Mesothelial cell of epicardium (in vitro differentiated cells): ENCODE measurements at places on chromosomes 3 and 15. TPM values are rescaled to one million over a fixed set of nuclear protein-coding genes. Genes with fewer than 3 reads are reported as not detected.

GRCh38 chr3:4895838-4896237 lies 83.4 kb upstream of the BHLHE40 start:
- no peak overlapping the region for H3K27ac ChIP-seq
- H3K27me3 ChIP-seq: no peaks in the 10 kb centered on the region
- peaks cover 23% of the 10 kb centered on the region for H3K4me1 ChIP-seq
- H3K36me3 ChIP-seq: peaks cover 2% of the 10 kb centered on the region
- DNase-seq: no peak

- peak overlapping the region; percentile 98 for H3K27ac ChIP-seq
- H3K27me3 ChIP-seq: no peaks in the 10 kb centered on the region
- H3K4me1 ChIP-seq: peaks cover 53% of the 10 kb centered on the region
- H3K4me3 ChIP-seq: peak overlapping the region; percentile 46
Observed at GRCh38 chr15:67914537-67915460, 75.0 kb upstream of the RNU6-1 start.

DNA sequence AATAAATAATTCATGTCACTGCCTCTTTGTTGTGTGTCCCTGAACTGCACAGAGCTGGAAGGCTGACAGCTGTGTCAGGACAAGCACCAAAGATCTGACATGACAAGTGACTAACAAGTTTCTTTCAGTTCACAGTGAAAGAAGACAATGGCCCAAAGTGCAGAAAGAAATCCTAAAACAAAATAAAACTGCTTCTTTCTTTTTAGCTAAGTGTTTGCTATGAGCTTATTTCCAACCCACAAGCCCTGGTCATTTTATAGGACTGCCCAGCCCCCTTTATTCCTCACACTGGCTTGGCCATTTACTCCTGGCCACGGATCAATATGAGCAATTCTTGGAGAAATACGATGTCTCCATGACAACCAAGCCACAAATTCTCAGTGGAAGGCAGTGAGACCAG lies 238.5 kb downstream of the WDR72 start:
- H3K36me3 ChIP-seq: no peaks in the 10 kb centered on the region
- no peaks in the 10 kb centered on the region for H3K4me1 ChIP-seq
- no peak overlapping the region for H3K4me3 ChIP-seq
- H3K27ac ChIP-seq: no peak overlapping the region
- H3K27me3 ChIP-seq: peaks cover 2% of the 10 kb centered on the region

DNA sequence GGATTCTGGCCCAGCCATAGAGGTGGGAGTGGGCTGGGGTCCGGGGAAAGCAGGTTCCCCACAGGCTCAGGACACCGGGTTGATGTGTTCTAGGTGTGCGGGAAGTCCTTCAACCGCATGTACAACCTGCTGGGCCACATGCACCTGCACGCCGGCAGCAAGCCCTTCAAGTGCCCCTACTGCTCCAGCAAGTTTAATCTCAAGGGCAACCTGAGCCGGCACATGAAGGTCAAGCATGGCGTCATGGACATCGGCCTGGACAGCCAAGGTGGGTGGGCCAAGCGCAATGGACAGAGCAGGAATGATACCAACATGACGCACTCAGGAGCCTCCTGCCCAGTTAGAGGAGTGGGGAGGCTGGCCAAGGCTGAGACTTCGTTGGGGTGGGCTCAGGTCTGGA lies 28.2 kb downstream of the IDH2 start:
- H3K27me3 ChIP-seq: no peaks in the 10 kb centered on the region
- no peak overlapping the region for H3K4me3 ChIP-seq
- no peak for DNase-seq
- peaks cover 8% of the 10 kb centered on the region for H3K4me1 ChIP-seq

DNA sequence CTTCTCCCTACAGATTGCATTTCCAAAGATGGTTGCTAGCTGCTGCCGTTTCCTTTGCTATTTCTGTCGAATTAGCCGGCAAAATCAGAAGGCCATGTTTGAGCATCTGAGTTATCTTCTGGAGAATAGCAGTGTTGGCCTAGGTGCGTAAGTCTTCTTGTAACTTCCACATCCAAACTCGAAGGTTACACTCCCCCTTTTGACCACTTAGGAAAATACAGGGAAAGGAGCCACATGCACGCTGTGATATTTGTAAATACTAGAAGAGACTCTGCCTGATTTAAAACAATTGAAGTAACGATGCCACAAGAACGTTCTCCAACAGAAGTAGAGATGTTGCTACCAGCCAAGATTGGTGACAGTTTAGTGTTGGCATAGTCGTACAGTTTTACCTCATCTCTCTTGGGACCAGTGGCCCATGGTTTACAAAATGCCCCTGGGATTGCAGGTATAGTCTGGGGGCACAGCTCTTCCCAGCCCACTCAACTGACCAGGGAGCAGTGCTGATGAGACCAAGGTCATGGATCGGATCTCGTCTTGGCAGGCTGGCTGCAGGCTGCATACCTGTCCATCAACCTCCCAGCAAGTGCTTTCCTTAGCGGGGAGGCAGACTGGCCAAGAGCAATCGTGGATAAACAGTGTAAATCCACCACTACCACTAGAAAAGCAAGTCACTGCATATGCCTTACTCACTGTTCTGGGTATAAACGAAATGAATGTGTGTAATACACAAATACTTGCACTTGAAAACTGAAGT lies 268.4 kb upstream of the CHRM5 start:
- H3K4me1 ChIP-seq: peaks cover 4% of the 10 kb centered on the region
- H3K27ac ChIP-seq: no peak overlapping the region
- H3K27me3 ChIP-seq: peaks cover 13% of the 10 kb centered on the region
- H3K4me3 ChIP-seq: no peak overlapping the region

GRCh38 chr15:47670365-47670764 lies 46.9 kb upstream of the SEMA6D start:
- H3K4me1 ChIP-seq: peaks cover 11% of the 10 kb centered on the region
- H3K4me3 ChIP-seq: no peak overlapping the region
- no peaks in the 10 kb centered on the region for H3K36me3 ChIP-seq
- H3K27me3 ChIP-seq: no peaks in the 10 kb centered on the region
- DNase-seq: no peak
- H3K27ac ChIP-seq: no peak overlapping the region

- H3K36me3 ChIP-seq: peaks cover 5% of the 10 kb centered on the region
Observed at GRCh38 chr3:145798696-145799537, 362.1 kb downstream of the PLOD2 start.

GRCh38 chr15:85455891-85456290 lies 75.5 kb downstream of the AKAP13 start:
- H3K4me3 ChIP-seq: no peak overlapping the region
- no peaks in the 10 kb centered on the region for H3K27me3 ChIP-seq
- no peak for DNase-seq
- H3K36me3 ChIP-seq: peaks cover 16% of the 10 kb centered on the region
- peak overlapping the region; percentile 53 for H3K27ac ChIP-seq

DNA sequence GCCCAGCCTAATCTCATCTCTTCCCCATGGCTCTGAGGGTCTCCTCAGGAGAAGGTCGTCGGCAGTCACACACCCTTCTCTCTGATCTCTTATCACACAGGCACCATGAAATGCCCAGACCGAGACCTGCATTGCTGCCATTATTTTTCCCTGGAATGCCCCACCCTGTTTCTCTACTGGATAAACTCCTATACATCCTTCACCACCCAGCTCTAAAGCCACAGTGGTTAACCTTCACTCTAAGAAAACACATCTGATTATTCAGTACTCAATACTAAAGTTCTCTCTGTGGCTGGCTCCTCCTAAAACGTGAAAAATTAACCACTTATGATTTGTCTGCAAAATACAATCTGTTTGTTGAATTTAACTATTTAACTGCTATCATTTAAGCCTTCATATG lies 43.3 kb downstream of the RORA start:
- no peaks in the 10 kb centered on the region for H3K36me3 ChIP-seq
- no peak for DNase-seq
- H3K4me3 ChIP-seq: no peak overlapping the region
- no peak overlapping the region for H3K27ac ChIP-seq

The SLC27A2 gene
- 2.7 to 3.2 TPM (median 3.1 TPM) in 3 replicates for total RNA-seq

The HRG gene
- total RNA-seq: not detected in 3 replicates

The CRYGS gene
- total RNA-seq: 4.0 to 4.5 TPM (median 4.4 TPM) in 3 replicates
